ENCODE measurements at places on chromosomes 7 and 10. TPM values are rescaled to one million over a fixed set of nuclear protein-coding genes. Genes with fewer than 3 reads are reported as not detected.

CBLL1 gene
- 9.0 TPM for total RNA-seq

DNA sequence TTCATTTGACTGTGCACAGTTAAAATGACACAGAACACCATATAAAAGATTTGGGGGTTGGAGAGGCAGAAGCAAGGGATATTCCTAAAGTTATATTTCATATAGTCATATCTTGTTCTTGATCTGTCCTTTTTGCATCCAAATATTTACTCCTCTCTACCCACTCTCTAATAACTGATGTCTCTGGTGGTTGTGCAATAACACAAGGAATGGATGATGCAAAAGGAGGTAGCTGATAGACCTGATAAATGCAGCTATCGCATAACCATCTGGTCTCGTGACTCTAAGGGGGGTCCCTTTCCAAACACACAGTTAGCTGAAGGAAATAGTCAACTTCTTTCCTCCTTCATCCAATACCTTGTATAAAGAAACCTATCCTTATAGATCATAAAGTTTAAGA lies 123.1 kb downstream of the POLR1F start:
- no peak for DNase-seq

SPDYE16 gene
- not detected for total RNA-seq

VPS37D gene
- total RNA-seq = 2.4 TPM

DNA sequence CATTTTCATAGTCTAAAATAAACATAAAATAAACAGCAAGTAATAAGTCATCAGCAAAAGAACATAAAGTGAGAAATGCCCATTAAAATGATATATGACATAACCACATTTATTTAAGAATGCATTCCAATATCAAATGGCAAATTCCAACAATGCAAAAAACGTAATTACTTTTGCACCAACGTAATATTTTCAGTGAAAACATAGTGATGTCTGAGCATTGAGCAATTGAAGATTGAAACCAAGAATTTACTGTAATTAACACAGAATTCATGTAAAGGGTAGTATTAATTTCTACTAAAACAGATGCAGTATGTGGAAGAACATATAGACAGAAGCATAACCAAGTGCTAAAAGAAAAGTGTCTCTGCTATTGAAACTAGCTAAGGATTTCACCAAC lies 123.0 kb upstream of the TNS3 start:
- DNase-seq = no peak

All from bronchial epithelial cell (primary cell).